ENCODE measurements at places on chromosomes 16 and 17.

- DNase-seq, result no peak
Measured at GRCh38 chr17:62724398-62725146, 83.5 kb downstream of the MARCHF10 start.

DNA sequence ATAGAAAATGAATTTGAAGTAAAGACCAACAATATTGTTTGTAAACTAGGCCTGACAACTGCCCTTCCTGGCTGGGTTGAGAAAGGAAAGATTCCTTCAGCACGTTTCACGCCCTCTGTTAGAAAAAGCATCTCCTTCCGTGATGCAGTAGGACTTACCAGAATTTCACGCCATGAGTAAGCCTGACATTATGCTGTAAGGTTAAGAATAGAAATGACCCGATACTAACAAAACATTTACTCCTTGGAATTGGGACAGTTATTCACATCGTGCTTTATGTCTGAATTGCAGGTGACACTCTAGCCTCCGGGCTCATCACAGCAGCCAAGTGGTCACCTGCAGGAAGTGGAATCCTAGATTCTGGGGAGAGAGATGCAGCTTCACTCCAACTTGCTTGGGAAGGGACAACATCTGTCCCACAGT is 17.5 kb downstream of the MARCHF10 start:
- DNase-seq, result no peak

- DNase-seq, result no peak
Measured at GRCh38 chr17:17902877-17903276, 66.1 kb upstream of the SREBF1 start.

GRCh38 chr16:661184-661821 is 6.6 kb upstream of the RHOT2 start:
- DNase-seq, result no peak

All from HuH-7.5 (cell line).